ENCODE measurements at places on chromosomes 5 and 9. TPM values are rescaled to one million over a fixed set of nuclear protein-coding genes. Genes with fewer than 3 reads are reported as not detected.

The SLC35A4 gene
- 11.5 TPM for total RNA-seq

The SLCO4C1 gene
- total RNA-seq, result 0.45 TPM

The TLX3 gene
- 5.2 TPM for total RNA-seq

The TNFSF8 gene
- total RNA-seq, result 0.18 TPM

The G3BP1 gene
- total RNA-seq, result 84.3 TPM

The ANXA2R gene
- total RNA-seq, result 2.9 TPM

The SLC25A51 gene
- 60.3 TPM for total RNA-seq

The ADAMTS2 gene
- total RNA-seq, result 7.0 TPM

The SPEF2 gene
- 31.2 TPM for total RNA-seq

The KYAT1 gene
- total RNA-seq, result 9.3 TPM

The NOXA1 gene
- 1.5 TPM for total RNA-seq

The FABP6 gene
- not detected for total RNA-seq

The C5orf52 gene
- not detected for total RNA-seq

The CYLC2 gene
- not detected for total RNA-seq

The FOXD4L5 gene
- 0.64 TPM for total RNA-seq

The TGFBI gene
- 23.3 TPM for total RNA-seq

Measured in cerebellum (tissue), 4 donors.